BE2C (cell line): ENCODE measurements at places on chromosomes 7 and 10.

DNA sequence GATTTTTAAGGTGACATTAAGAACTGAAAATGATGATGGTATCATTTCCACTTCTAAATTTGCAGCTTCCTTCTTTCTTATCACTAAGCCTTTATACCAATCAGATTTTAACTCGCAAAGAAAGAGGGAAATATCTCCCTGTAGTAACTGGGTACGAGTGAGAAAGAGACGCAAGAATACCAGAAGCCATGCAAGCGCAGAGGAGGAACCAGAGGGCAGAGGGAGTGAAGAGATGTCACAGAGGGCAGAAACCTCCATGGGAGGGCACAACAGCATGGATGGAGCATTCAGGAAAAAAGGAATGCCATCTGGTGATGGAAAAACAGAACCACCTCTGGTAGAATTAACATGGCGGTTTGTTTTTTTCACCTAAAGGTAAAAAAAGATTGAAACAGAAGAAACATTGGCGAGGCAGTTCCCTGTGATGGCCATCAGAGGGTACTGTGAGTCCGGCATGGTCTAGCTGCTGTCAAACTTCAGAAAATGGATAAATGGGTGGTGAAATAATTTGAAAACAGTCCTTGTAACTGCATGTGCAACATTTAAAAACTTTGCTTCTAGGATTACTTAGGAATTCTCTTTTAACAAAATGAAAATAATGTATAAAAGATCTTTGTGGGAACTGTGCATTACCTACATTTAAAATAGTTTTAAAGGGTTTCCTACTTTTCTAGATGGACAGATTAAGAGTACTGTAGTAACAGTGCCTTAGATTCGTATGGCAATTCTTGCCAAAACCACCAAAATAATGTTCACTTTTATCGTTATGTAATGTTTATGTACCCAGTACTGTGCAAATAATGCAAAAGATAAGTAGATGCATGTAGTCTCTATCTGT, 91.8 kb downstream of the ARHGAP12 start:
- peak; percentile 40 for DNase-seq

- no peak for DNase-seq
Measured at GRCh38 chr7:155992538-155992937, 180.3 kb upstream of the SHH start.

- no peak for DNase-seq
Measured at GRCh38 chr10:15420858-15421257, 49.8 kb upstream of the FAM171A1 start.

DNA sequence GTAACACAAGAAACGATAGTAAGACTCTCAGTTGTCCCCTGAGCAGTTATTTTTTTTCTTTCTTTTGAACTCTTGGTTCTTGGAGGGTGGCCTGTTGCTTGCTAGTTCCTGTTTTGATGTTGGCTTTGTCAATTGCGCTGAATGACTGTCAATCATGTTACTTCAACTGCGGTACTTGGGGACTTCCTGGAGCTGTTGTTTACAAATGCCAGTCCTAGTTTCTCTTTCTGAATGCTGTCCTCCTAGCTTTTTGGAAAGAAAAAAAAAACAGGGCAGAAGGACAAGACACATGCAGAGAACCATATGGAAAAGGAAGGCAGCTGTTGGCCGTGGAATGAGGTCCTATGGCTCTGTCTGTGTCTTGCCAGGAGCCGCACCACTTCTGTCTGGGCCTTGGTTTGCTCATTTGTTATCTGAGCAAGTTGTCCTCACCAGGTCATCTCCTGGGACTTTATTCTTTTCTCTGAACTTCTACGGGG, 7.0 kb upstream of the PDCD4 start:
- no peak for DNase-seq

DNA sequence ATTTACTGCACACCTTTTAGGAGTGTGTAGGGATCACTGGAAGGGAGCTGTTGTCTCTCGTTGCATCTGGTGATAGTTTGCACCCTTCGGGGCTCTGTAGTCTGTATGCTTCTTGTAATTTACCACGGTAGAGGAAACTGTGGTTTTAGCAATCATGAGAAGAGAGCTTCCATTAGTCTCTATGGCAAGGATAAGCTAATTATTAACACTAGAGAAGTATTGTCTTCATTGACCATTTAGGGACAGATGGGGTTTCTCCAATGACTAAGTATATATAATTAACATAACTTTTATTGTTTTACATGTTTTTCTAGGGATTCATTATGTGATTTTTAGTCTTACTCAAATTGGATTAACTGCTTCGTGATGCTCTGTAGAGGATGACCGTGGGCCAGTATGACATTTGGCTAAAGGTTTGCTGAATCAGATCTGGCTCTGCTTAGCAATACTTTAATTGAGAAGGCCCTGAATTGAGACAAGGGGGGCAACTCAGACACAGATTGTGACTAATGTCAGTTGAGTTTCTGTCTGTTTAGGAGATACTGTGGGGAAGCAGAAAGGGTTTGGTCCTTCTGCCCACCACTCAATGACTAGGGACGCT, 8.7 kb downstream of the SLC18A2 start:
- no peak for DNase-seq

DNA sequence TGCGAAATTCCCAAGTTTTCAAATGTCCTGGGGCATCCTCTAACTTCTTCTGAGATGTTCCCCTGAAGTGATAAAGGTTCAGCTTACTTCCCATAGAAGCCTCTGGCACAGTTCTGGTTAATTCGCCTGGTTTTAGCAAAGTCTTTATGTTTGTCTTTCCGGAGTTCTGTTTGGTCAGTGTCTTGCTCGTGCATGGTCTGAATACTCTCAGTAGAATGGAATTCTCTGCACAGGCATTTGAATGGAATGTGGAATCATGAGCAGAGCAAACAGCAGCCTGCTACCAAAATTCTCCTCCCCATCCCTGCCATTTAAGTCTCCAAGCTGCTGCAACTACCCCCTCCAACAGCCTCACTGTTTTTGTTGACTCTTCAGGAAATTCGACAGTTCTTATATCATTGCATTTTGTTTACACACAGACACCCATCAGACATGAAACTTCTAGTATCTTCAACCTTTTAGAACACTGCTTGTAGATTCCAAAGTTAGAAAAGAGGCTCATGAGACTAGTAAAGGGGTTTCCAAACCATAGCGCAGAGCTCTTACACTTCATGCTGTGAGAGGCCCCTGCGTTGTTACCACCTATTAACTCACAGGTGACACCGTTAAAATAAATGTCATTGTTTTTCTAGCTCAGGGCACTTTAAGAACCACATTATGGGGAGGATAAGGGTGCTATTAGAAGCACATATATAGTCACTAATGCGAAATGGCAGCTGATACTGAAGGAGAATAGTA, 129.7 kb downstream of the PLCE1 start:
- no peak for DNase-seq

DNA sequence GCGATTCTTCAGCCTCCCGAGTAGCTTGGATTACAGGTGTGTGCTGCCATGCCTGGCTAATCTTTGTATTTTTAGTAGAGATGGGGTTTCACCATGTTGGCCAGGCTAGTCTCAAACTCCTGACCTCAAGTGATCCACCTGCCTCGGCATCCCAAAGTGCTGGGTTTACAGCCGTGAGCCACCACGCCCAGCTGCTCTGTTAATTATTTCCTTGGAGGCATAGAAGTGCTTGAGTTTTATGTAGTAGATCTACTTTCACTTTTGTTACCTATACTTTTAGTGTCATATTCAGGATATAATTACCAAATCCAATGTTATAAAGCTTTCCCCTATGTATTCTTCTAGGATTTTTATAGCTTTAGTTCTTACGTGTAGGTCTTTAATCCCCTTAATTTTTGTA, 1093.0 kb downstream of the GATA3 start:
- DNase-seq = no peak

DNA sequence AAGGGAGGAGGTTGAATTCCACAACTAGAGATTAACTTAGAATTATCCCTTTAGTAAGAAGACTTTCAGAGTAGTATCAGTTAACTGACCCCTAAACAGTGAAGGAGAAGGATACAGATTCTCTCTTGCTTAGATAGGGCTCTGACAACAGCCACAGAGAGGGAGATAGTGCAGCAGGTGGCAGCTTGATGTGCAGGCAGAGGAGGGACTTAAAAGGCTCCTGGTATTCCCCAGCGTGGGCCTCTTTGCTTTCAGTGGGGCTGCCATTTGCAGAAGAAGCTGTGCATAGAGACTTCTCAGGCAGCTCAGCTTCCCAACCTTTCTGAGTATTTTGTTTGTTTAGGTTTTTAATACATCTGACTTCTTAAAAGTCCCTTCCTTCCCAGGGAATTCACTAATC, 16.0 kb downstream of the FZD1 start:
- DNase-seq = no peak

DNA sequence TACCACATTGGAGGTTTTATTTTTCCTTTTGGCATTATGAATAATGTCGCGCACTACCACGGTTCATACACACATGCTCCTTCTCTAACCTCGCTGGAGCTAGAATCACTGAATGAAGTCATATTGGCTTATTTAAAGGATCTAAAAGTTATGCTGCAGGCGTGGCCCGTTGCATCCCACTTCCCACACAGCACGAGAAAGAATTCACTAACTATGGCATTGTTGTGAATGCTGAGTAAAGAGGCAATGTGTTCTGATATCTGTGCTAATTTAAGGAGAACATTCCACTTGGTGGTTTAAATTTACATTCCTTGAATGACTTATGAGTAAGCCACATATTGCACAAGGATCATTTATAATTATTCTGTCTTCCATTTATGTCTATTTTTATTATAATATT, 20.7 kb downstream of the TCERG1L start:
- no peak for DNase-seq
